Erythroblast (primary cell): ENCODE measurements at places on chromosomes 5 and 9.

GRCh38 chr5:112063856-112064255 lies 306.9 kb upstream of the NREP start:
- no peak for DNase-seq

GRCh38 chr9:31807574-31808256 lies 576.7 kb upstream of the ACO1 start:
- no peak for DNase-seq

DNA sequence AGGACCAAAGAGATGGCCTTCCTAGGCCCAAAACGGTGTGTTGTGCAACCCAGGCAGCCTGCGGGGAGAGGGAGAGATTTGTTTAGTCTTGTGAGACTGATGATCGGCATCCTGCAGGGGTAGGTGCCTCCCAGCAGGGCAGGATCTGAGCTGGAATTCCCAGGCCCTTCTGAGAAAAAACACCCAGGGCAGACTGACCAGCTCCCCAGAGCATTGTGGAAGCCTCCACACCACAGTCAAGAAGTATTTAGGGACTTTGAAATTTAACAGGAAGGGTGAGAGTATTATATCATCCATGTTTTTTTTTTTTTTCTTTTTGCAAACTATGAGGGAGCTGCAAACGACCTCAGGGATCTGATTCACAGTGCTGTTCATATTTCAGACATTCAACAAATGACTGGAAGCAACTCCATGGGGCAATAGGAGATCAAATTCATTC lies 104.5 kb upstream of the LHFPL2 start:
- no peak for DNase-seq

- DNase-seq = peak; percentile 1
These were observed 363.6 kb upstream of the CYLC2 start for GRCh38 chr9:102631559-102631958.

DNA sequence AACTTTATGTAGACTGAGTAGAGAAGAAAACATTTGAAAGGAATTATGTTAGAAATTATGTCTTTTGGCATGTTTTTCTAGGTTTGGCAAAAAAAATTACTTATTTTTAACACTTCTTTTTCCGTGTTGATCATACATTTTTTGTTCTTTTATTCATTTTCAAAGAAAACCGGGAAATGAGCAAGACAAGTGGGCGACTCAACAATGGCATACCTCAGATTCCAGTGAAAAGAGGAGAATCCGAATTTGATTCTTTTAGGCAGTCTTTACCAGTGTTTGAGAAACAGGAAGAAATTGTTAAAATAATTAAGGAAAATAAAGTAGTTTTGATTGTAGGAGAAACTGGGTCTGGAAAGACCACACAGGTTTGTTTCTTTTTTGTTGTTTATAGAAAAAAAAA lies 12.9 kb downstream of the YTHDC2 start:
- DNase-seq = no peak

- no peak for DNase-seq
These were observed 32.1 kb downstream of the HSPA4 start for GRCh38 chr5:133083901-133084300.
